ENCODE measurements at places on chromosomes 13 and 19. TPM values are rescaled to one million over a fixed set of nuclear protein-coding genes. Genes with fewer than 3 reads are reported as not detected.

The KIRREL2 gene
- 9.9 TPM for total RNA-seq

The ZFP28 gene
- total RNA-seq, result 5.0 TPM

The ZNF575 gene
- total RNA-seq, result not detected

The GYS1 gene
- 28.9 TPM for total RNA-seq

The LILRB1 gene
- not detected for total RNA-seq

The LILRB4 gene
- total RNA-seq, result not detected

The CACNA1A gene
- 20.3 TPM for total RNA-seq

The MUC16 gene
- 0.42 TPM for total RNA-seq

DNA sequence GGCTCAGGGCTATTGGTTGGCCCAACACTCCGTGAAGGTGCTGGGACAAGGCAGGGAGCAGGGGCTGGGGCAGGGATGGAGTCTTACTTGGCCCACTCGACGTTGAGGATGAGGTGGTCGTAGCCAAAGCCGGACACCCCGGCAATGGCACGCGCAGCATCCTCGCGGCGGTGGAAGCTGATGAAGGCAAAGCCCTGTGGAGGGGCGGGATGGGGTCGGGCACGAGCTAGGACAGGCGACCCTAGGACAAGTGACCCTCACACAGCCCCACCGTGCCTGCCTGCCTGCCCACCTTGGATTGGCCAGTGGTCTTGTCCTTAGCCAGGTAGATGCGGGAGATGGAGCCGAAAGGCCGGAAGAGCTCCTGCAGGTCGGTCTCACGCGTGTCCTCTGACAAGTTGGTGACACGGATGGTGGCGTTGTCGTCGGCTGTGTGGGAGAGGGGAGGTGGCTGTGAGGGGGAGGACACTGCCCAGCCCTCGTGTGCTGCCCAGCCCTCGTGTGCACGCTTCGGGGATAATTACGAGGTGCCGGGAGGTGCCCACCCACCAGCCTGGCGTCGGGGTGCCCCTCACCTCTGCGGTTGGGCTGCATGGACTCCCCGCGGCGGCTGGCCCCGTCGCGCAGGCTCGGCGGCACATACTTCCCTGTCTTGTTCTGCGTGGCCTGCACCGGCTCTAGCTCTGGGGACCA is 4.0 kb downstream of the P2RY11 start:
- H3K4me3 ChIP-seq, result no peak overlapping the region
- no peak overlapping the region for H3K27ac ChIP-seq
- no peaks in the 10 kb centered on the region for H3K27me3 ChIP-seq
- H3K36me3 ChIP-seq, result peaks cover 16% of the 10 kb centered on the region
- no peak for DNase-seq

GRCh38 chr13:99310382-99311031 is 3.3 kb upstream of the GPR183 start:
- no peaks in the 10 kb centered on the region for H3K27me3 ChIP-seq
- peaks cover 9% of the 10 kb centered on the region for H3K4me1 ChIP-seq
- H3K4me3 ChIP-seq, result no peak overlapping the region
- H3K27ac ChIP-seq, result 0 out of 2 replicates have a peak overlapping the region, but pooled peaks have one; percentile 13
- no peaks in the 10 kb centered on the region for H3K36me3 ChIP-seq

DNA sequence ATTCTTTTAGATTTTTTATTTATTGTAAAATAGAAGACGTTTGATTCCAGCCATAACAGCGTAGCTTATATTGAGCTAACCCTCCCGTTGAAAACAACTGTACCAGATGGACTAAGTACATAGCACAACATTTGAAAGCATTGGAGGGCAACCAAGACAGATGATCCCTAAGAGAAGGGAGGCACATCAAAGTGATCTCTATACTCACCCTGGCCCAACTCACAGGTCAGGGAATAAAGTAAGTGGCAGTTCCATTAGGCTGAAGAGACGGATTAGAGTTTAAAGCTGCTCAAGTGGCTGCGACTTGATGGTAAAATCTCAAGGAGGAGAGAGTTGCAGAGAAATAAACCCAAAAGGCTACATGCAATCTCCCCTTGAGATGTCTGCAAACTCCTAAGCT is 65.1 kb upstream of the ITM2B start:
- no peaks in the 10 kb centered on the region for H3K27me3 ChIP-seq
- no peaks in the 10 kb centered on the region for H3K36me3 ChIP-seq
- DNase-seq, result no peak
- no peak overlapping the region for H3K4me3 ChIP-seq
